HT1080 (cell line): ENCODE measurements at places on chromosomes 1 and 21.

DNA sequence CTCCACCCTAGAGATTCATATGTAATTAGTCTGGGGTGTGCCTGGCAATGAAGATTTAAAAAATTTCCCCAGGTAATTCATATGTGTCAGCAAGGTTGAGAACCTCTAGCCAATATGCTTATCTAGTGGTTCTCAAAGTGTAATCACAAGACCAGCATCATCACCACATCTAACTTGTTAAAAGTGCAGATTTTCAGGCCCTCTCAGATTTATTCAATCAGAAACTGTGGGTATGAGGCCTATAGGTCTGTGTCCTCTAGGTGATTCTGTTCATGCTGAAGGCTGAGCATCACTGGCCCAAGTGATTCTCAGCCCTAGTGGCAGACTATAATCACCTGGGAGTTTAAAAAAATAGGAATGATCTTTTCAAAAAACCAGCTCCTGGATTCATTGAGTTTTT, 75.9 kb downstream of the SWT1 start:
- no peak for DNase-seq

DNA sequence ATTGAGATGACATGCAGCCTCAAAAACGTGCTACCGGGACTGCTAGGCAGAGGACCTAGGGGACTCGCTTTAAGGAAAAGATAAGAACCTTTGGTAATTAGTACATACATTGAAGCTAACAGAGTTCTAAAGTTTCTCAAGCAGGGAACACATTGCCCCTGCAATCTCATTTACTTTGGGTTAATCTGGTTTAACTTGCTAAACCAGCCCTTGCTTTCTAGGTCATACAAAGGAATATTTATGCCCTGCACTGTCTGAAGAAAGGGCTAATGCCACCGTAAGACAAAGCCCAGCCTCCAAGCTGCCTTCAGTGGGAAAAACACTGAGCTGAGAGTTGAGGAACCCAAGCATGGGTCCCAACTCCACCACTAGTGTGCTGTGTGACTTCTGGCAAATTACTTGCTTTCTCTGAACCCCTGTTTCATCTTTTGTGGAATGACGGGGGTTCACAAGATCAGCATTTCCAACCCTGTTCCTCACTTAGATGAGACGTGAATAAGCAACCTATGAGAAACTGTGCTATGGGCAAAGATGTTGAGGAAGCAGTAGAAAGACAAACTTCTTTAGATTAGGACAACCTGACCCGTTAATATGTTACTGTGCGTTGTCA, 66.3 kb downstream of the VWA5B1 start:
- no peak for DNase-seq

GRCh38 chr1:198793714-198794113, 154.9 kb downstream of the PTPRC start:
- no peak for DNase-seq

- DNase-seq: peak; percentile 74
These were observed 134.4 kb downstream of the OMA1 start for GRCh38 chr1:58412071-58412580.

GRCh38 chr1:200224315-200224714, 185.5 kb downstream of the ZNF281 start:
- no peak for DNase-seq

DNA sequence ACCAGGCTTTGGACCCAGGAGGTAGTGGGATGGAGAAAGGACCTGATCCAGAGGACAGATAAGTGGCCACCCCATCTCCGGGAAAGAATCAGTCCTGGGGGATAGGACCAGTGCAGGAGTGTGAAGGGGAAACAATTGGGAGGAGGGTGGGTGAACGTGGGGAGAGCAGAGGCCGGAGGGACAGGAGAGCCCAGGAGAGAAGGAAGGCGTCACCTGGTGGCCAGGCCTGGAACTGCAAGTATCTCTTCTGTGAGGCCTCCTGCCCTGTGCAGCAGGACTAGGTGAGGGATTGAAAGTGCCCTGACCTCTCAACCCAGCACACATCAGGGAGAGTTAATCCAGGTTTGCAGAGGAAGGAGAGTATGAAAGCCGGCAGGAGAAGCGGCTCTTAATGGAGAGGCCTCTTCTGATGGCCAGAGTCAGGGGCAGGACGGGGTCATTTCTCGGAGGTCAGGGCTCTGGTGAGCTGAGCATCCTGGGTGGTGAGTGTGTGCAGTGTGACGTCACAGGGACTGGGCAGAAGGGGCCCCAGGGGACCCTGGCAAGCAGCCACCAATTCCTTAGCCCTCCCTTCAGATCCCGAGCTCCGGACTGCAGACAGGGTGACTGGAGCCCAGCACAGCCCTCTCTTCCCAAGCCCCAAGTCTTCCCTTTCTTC, 9.2 kb upstream of the LAD1 start:
- peak; percentile 73 for DNase-seq

DNA sequence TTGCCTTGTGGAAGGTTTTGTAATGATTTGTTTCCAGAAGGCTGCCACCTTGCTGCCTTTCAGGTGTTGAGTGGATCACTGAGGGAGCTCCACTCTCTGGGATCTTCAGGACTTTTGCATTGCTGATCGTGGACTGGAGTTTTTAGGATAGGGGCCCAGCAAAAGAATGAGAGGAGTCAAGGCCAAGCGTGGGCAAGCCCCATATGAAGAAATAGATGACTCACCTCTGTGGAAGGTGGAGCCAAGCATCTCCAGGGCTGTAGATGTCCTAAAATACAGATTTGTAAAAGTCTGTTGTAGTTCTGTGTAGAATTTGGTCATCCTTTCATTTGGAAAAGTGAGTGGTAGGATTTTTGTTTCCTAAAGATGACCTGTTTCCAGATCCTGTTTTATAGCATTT, 67.0 kb downstream of the ST3GAL3 start:
- DNase-seq: peak; percentile 45

GRCh38 chr1:175297291-175297690, 104.7 kb upstream of the KIAA0040 start:
- no peak for DNase-seq

DNA sequence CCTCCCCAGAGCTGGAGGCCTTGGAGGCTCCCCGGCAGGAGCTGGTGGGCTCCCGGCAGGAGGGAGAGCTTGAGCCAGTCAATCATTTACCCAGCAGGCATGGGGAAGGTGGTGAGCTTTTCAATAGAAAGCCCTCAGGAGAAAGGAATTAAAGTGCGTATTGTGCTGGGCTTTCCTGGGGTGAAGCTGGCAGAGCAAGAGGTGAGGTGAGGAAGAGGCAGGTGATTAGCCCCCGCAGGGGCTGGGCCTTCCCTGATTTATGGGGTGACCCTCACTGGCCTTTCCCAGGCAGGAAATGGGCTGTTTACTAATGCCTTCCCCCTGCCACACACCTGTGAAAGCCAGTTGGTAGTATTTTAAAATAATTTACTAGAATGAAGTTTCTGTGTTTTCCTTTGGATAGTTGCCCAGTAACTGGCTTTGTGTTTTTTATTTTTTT, 25.8 kb downstream of the CLDN14 start:
- DNase-seq: no peak

GRCh38 chr1:6948416-6948815, 163.2 kb downstream of the CAMTA1 start:
- no peak for DNase-seq

DNA sequence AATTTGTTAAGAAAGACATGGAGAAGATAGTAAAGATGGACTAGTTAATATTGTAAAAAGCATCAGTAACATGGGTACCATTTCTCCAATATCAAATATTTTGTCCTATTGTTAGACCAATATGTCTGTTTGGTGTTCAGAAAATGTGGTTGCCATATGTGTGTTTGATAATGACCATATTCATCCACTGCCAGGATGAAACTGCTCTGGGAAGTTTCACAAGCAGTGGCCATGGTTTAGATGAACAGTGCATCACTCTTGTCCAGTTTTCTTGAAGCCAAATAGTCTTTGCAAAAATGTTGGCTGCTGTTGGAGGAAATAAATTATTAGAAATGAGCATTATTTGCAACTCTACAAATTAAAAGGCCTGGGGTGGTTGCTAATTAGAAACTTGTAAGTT, 333.8 kb downstream of the NUF2 start:
- DNase-seq: no peak

- no peak for DNase-seq
These were observed 47.0 kb downstream of the CDCP2 start for GRCh38 chr1:54105736-54106269.

DNA sequence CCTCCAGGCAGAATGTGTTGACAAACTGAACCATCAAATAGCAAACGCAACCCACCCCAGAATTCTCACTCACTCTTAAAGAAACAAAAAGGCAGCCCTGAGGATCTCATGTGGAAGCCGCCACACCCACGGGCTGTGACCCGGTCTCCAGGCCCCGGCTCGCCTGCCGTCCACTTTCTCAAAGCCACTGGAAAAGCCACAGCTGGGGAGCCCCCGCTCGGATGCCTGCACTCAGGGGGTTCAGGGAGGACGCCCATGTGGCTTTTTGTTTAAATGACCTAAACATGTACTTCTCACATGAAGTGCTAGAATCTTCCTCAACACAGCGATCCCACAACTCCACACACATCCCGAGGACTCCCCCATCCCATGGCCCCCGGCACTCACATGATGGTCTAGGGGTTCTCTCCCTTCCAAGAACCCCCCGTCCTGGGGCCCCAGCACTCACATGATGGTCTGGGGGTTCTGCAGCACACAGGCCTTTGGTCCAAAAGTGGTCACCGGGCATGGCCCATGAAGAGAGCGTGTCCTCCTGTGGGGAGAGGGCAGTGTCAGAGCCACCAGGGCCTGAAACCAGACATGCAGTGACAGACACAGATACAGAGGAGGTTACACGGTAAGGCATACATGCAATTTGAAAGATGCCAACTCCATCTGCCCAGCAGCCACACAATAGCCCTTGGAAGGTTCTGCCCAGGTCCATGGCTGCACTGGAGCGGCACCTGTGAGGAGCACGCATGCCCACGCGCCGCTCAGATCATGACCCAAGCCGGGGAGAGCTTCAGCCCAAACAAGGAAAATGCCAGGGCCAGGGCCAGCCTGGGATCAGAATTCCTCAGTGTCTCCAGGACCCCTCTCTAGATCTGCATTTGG, 16.5 kb downstream of the NADK start:
- DNase-seq: no peak

GRCh38 chr1:170711682-170712081, 47.8 kb downstream of the PRRX1 start:
- DNase-seq: peak; percentile 72

- DNase-seq: no peak
These were observed 4.2 kb downstream of the RD3 start for GRCh38 chr1:211487672-211488208.

DNA sequence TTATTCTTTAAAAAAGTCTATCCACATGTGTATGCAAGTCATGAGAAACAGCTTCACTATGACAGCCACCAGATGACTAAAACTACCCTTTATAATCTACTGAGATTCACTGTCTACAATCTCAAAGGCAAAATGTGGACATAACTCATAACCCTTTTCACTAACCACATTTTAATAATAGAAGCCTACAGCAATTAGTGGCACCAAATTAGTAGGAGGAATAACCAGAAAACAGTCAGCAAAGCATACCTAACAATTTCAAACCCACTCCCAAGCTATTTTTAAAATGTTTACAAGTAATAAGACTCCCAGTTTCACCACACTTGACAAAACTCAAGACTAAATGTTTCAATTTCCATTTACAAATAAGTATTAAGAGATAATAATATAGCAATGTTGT, 442.9 kb downstream of the PTPRC start:
- DNase-seq: no peak

DNA sequence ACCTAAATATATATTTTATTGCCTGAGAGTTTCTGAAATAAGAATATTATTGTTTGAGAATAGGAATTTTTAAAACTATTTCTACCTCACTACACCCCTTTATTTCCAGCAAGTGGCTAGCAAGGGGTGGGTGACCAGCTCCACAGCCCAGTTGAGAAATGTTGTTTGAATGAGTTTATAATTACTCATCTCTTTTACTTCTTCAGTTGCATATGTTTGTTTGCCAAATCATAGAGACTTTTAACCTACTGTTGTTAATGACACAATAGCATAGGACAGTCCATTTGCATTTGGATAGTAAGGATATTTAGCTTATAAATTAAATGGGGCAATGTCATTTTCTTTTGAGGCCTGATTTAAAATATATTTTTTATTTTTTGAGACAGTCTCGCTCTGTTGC, 127.8 kb downstream of the NRDC start:
- no peak for DNase-seq

GRCh38 chr1:214416858-214417257, 134.5 kb downstream of the PTPN14 start:
- DNase-seq: no peak

- no peak for DNase-seq
These were observed 12.5 kb upstream of the EFHD2 start for GRCh38 chr1:15397236-15397635.

- no peak for DNase-seq
These were observed 25.4 kb upstream of the SMIM12 start for GRCh38 chr1:34884961-34885360.

GRCh38 chr1:21268281-21269239, 21.7 kb downstream of the ECE1 start:
- DNase-seq: no peak

- DNase-seq: no peak
These were observed 502.2 kb upstream of the PRMT6 start for GRCh38 chr1:106554294-106554693.

DNA sequence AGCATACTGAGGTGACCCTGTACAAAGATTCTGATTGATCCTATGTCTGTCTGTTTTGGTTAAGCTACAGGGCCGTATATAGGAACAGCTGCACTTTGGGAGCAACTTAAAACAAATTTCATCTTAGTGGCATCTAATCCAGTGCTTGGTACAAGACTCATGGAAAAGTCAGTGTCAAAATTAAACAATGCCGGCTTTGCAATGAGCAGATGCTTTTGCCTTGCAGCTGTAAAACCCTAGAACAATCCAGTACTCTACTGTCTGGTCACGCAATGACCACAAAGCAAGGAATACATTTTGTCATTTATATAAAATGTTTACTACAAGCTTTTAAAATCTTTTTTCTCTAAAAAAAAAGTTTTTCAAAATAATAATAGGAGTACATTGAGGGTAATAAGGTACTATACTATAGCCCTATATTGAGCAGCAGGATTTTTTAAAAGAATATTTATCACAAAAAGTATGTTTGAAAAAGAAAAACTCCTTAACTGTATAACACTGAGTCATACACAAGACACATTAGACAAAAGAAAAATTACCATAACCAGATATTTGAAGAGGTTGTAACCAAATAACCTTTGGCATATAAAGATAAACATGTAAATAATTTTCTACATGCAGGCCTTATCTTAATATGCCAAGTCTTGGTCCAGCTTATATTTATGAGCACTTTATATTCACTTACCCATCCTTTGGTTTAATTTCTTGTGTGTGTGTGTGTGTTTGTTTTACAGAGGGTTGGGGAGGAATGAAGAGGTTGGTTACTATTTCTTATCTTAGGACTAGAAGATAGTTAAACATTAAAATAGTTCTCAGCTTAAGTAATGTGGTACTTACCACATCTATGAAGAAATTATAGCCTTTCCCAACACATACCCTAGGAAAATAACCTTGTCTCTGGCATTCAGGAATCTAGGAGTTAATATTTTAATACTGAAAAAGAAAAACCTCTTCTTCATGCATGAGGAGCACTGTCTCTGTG, 262.3 kb downstream of the FAF1 start:
- DNase-seq: no peak
